ENCODE measurements at places on chromosomes 1 and 21.

- no peak for DNase-seq
Observed at GRCh38 chr1:208587110-208587509, 342.9 kb upstream of the PLXNA2 start.

GRCh38 chr1:104163912-104164476 lies 414.3 kb downstream of the AMY1C start:
- no peak for DNase-seq

DNA sequence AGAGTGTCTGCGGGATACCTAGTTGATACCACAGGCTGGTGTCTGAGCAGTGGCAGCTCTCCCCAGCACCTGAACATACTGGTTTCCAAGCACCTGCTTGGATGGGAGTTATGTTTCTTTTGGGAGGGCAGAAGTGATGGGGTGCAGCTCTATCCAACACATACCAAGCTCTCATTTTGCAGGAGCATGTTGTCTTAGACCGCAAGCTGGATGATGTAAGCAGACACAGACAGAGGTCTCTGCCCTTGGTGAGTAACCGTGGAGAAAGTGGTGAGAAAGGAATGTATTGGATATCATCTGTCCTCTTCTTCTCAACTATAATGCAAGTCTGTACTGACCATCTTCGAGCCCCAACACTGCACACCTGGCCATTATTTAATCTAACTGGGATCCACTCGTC lies 37.4 kb downstream of the ZNF496 start:
- DNase-seq, result no peak

- DNase-seq, result no peak
Observed at GRCh38 chr1:218365226-218365999, 20.3 kb downstream of the TGFB2 start.

- no peak for DNase-seq
Observed at GRCh38 chr1:99163671-99164070, 100.6 kb upstream of the PLPPR4 start.

DNA sequence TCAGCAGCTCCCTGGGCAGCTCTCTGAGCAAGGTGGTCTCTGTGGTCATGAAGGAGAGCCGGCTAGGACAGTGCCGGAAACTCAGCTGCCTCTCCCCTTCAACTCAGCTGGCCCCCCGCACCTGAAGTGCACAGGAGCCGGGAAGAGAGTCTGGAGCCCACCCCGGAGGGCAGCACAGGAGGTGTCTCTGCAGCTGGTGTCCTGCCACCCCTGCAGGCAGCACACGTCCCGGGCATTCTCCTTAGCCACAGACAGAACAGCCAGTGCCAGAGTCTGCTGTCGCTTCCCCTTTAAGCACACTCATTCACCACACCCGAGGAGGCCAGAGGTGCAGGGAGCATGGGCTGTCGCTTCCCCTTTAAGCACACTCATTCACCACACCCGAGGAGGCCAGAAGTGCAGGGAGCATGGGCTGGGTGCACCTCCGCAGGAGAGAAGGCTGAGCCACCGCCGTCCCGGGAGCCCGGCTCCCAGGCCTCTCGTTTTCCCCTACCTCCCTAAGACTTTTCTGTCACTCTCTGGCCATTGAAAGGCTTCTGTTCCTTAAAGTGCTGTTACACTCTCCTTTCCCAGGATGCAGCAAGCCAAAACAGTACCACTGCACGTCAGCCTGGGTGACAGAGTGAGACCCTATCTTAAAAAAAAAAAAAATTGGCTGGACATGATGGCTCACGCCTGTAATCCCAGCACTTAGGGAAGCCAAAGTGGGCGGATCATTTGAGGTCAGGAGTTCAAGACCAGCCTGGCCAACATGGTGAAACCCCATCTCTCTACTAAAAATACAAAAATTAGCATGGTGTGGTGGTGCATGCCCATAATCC lies 16.9 kb upstream of the SAMD11 start:
- DNase-seq, result no peak

- DNase-seq, result no peak
Observed at GRCh38 chr1:118948351-118948750, 39.8 kb downstream of the TBX15 start.

Data from NCI-H2171 (cell line).